ENCODE measurements at places on chromosomes 3 and 15.

GRCh38 chr15:64429448-64429847 lies 30.9 kb upstream of the ZNF609 start:
- no peak for DNase-seq

DNA sequence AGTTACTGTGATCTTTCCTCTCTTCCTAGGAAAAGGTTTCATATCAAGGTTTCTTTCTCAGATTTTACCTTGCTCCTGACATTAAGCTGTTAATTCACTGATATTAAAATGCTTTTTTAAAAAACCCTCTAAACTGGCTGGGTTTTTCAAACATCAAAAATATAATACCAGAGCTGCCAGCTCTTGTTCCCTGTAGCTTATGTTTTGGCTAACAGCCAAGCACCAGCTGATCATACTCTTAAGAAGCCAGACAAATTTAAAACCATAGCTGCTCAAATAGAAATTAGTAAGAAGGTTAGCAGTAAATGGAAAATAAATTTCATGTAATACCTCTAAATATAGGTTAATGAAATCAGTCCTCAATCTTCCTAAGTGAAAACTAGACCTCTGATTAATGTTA lies 657.5 kb downstream of the GRM7 start:
- DNase-seq = no peak

GRCh38 chr3:52433996-52434479 lies 10.9 kb downstream of the SEMA3G start:
- no peak for DNase-seq

DNA sequence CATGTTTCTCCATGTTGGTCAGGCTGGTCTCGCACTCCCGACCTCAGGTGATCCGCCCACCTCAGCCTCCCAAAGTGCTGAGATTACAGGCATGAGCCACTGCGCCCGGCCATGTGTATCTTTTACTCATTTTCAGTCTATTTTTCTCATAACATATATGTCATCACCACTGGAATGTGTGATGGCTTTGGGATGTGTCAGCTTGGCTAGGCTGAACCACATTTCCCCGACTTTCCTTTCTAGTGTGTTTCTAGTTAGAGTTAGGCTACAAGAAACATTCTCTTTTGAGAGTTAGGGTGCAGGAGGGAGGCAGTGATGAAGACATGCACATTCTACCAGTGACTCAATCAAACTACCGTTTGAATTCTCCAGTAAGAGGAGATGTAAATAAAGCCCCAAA lies 444.9 kb upstream of the THBS1 start:
- no peak for DNase-seq

DNA sequence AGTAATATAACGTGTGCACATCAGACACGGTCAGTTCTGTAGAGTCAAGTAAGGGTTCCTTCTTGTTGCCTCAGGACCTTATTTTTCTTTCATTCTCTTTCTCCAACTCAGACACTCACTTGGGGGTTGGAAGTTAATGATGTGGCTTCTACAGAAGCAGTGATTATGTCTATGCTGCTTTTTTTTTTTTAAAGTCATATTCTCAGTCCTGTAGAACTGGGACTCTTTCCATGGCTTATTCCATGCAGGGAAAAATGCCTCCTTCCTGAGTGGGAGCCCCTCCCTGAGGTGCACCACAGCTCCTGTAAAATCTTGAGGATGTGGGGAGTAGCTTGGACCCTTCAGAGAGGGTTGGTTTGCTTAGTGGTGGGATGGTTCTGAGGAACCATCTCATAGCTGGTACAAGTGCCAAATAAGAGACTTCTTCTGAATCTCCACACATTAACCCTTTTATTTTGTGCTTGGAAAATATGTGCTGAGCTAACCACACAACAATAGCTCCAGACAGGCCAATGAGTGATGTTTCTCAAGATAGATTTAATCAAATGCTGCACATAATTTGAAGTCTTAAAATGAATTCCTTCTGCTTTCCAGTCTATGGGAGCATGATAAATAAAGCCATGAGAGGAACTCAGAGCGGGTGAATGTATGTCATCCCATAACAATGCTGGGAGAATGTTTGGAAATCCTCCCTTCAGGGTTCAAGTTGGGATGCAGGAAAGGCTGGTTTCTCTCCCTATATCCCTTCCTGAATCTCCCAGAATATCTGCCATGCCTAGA lies 23.3 kb upstream of the FSTL1 start:
- no peak for DNase-seq

GRCh38 chr15:48385031-48385830 lies 54.0 kb downstream of the DUT start:
- no peak for DNase-seq

- DNase-seq = no peak
Measured at GRCh38 chr3:65540666-65541065, 498.1 kb downstream of the MAGI1 start.

DNA sequence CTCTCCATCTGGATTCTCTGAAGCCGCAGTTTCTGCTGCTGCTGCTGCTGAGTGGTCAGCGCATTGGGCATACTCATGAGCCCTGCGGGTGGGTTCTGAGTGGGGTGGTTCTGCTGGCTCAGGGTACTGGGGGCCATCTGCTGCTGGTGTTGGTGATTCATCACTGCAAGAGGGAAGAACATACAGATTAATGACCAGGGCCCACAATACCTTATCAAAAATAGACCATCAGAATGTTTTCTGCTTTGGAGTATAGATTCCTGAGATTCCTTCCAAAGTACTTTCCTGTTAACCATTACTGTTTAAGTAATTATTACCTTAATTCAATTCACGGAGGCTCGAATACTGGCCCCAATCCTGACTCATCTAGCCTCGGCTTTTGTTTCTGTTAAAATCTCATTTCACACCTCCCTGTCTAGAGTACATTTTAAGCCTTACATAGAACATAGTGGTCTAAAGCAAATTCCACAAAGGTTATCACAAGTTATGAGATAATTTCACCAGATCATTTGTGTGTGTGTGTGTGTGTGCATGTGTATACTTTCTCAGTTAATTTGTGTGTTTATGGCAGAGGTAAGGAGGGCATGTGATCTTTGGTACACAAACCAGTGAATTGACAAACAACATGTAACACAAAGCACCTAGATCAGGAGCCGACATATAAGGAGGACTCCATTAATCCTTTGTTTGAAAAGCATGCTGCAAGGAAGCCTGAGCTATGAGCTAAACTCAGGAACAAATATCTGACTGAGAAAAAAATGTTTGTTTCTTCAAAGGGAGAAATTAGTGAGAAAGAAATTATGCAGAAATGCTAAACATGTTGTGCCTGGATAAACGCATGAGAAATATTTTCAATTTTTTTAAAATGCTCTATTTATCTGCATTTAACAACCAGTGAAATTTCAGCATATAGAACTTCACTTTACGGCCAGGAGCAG lies 68.1 kb downstream of the TM4SF4 start:
- DNase-seq = no peak

DNA sequence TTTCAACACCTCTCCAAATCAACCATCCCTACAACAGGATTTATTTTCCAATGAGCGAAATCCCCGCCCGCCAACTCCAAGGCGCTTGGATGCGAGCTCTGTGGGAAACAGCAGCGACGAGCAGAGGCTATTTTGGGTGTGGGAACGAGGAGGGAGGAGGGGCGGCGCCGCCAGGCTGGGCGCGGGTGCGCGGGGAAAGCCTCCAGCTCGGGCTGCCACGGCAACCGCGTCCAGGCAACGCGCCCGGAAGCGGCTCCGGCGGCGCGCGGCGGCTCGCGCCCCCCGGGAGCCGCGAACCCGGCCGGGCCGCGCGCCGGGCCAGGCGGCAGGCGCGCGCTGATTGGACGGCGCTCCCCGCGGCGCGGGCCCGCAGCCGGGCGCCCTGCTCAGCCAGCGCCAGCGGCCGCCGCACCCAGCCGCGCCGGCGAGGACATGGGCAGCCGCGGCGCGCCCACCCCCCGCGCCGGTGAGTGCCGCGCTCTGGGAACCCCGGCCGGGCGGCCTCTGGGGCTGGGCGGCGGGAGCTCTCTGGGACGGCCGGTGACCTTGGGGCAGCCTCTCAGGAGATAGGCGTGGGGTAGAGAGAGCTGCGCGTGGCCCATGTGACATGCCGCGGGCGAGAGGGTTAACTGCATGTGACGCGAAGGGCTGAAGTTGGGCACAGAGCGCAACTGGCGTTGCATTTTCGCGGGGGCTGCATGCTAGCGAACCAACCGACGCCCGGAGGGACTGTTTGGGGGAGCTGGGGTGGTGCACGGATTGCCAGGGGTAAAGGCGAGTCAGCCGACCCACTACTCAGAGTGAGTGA lies at the start of gene FAM81A:
TSS of gene FAM81A (plus strand) at position 370 of the 808 bp plus-strand sequence. CDS start 20,441 bp downstream, outside the sequence.
- DNase-seq = peak; percentile 32

DNA sequence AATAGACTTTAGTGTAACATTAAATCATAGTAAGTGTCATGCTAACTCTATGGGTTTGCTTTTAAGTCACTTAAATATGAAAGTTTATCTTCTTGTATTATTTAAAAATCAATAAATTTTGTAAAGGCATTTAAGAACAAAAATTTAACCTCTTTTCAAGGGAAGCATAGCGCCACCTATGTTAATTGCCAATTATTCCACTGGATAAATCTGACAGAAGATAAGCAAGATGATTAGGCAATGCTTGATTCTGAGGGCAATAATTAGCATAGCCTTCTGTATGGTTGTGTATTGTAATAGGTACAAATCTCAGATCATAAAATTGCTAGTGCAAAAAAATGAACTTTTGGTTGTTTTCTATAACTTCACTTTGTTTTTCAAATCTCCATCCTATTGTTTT lies 560.1 kb downstream of the GRM7 start:
- DNase-seq = no peak

- DNase-seq = no peak
Measured at GRCh38 chr15:66707310-66708082, 5.5 kb downstream of the SMAD6 start.

GRCh38 chr3:71647751-71648150 lies 64.2 kb upstream of the FOXP1 start:
- DNase-seq = no peak

DNA sequence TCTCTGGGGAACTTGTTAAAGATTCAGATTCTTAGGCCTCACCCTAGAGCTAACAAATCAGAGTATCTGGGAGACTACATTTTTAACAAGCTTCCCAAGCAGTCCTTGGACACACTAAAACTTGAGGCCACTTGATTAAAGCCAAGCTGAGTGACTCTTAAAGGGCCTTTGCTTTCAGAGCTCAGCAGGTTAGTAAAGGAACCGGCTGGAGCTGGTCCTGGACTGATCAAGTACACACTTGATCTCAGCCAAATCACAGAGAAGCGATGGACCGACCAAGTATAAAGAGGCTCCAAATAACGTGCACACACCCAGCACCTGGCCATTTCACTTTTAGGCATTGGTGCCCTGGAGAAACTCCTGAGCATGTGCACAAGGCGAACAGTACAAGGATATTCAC lies 12.9 kb upstream of the TM6SF1 start:
- DNase-seq = no peak

DNA sequence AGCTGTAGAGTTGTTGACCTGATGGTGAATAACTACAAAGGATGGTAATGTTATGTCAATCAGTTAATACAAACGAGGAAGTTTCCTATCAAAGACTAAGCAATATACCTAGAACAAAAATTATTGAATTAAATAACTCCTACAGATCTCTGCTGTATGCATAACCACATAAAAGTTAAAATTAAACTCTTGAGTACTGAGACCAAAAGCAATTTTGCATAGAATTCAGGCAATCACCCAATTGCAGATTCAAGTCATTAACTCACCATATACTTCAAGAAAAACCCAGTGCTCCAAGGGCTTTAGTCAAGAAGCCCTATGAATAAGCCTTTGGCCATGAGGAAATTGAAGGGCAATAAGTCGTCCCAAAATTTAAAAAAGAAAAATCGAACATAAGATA lies 518.8 kb downstream of the MECOM start:
- DNase-seq = no peak

- DNase-seq = no peak
Measured at GRCh38 chr3:14284694-14285547, 106.3 kb downstream of the LSM3 start.

GRCh38 chr15:68259883-68260282 lies 17.7 kb upstream of the FEM1B start:
- DNase-seq = no peak

- no peak for DNase-seq
Measured at GRCh38 chr3:46604127-46604526, 8.2 kb upstream of the FAM240A start.

GRCh38 chr15:27210176-27210575 lies 239.2 kb downstream of the GABRG3 start:
- DNase-seq = no peak

DNA sequence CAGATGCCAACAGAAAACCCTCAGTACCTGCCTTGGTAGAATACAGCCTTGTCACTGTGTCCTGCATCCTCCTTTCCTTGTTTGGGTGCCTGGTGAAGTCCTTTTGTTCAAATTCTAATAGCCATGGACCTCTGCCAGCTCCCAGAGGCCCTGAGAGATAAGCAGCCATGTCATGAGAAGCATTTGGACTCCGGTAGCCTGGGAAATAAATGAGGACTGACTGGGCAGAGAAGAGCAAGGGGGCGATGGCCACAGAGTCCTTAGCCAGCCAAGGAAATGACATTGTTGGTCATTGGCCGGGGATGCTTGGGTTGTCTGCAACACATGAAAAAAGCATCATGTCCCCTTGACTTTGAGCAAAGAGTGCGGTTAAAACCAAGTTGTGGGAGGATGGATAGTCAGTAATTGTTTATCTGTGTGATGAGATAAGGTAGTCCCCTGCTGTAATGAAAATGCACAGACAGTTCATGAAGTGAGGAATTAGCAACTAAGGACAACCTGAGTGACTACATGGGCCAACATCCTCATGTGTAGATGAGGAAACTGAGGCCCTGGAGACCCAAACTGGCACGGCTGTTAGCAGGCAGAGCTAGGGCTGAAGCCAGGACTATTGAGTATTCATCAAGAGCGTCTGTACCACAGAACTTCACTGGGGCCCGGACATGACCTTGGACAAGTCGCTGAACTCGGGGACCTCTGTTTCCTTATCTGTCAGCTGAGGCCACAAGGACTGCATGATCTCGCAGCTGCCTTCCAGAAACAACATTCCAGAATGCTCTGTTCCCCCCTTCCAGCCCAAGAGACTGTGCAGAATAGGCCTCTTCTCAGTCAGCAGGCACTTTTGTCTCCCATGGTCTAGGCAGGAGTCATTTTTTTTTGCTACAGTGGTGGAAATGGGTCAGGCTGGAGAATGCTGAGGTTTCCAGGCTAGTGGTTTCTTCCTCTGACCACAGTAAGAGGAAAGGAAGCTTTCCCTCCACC lies 90.5 kb upstream of the CTDSPL start:
- no peak for DNase-seq

- DNase-seq = peak; percentile 27
Measured at GRCh38 chr15:91311986-91312385, 211.9 kb downstream of the SV2B start.

GRCh38 chr3:175338775-175339535 lies 479.8 kb downstream of the NAALADL2 start:
- no peak for DNase-seq

GRCh38 chr15:98967916-98968315 lies 39.7 kb downstream of the PGPEP1L start:
- DNase-seq = no peak

- DNase-seq = no peak
Measured at GRCh38 chr3:141248064-141248463, 16.4 kb downstream of the PXYLP1 start.
